ENCODE measurements at places on chromosomes 7 and 10.
A peak's percentile ranks its signal among the peaks of the same experiment; 100 is the strongest.

DNA sequence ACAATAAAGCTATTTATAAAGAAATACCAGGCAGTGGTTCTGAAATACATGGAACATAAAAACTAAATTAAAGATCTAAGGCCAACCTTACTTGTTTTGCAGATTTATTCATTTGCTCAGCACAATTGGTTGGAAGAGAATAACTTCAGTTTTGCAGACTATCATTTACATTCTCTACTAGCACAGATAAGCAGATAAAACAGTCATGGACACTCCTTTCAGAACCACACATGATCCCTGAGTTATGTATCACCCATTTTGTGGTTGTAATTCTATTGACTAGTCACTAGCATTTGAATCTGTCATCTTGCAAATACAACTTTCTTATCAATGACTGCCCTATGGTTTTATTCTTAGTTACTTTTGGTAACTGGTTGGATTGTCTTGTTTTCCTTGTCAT lies 45.1 kb downstream of the PRKAR2B start:
- DNase-seq, result no peak

- no peak for DNase-seq
Observed at GRCh38 chr7:151689196-151689971, 169.7 kb upstream of the RHEB start.

- DNase-seq, result no peak
Observed at GRCh38 chr10:132514821-132515520, 22.6 kb upstream of the INPP5A start.

- DNase-seq, result peak; percentile 34
Observed at GRCh38 chr10:122279725-122280141, 8.6 kb downstream of the BTBD16 start.

- peak; percentile 79 for DNase-seq
Observed at GRCh38 chr10:43594944-43595589, 11.2 kb upstream of the ZNF485 start.

DNA sequence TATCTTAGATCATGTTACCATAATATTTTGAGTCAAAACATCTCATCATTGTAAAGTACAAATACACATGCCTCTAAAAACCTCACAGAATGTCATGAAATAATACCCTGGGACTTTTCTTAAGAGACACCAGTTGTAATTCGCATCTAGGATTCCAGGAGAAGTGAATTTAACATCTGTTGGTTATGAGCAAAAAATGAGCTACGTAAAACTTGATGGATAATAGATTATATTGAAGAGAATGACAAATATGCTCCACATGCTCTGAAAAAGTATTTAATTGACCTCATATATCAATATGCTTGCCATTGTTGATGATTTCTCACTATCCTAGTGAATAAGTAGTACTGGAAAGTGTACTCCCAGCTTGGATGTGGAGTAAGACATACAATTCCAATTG lies 227.0 kb downstream of the BBS9 start:
- DNase-seq, result no peak

GRCh38 chr10:50614444-50615137 lies 9.2 kb downstream of the SGMS1 start:
- DNase-seq, result peak; percentile 22

GRCh38 chr10:116848944-116849247 lies 403 bp upstream of the ENO4 start:
- DNase-seq, result no peak

- DNase-seq, result no peak
Observed at GRCh38 chr7:50379082-50379481, 71.1 kb downstream of the FIGNL1 start.

GRCh38 chr7:105013221-105013815 lies 687 bp upstream of the KMT2E start:
- DNase-seq, result peak; percentile 97

DNA sequence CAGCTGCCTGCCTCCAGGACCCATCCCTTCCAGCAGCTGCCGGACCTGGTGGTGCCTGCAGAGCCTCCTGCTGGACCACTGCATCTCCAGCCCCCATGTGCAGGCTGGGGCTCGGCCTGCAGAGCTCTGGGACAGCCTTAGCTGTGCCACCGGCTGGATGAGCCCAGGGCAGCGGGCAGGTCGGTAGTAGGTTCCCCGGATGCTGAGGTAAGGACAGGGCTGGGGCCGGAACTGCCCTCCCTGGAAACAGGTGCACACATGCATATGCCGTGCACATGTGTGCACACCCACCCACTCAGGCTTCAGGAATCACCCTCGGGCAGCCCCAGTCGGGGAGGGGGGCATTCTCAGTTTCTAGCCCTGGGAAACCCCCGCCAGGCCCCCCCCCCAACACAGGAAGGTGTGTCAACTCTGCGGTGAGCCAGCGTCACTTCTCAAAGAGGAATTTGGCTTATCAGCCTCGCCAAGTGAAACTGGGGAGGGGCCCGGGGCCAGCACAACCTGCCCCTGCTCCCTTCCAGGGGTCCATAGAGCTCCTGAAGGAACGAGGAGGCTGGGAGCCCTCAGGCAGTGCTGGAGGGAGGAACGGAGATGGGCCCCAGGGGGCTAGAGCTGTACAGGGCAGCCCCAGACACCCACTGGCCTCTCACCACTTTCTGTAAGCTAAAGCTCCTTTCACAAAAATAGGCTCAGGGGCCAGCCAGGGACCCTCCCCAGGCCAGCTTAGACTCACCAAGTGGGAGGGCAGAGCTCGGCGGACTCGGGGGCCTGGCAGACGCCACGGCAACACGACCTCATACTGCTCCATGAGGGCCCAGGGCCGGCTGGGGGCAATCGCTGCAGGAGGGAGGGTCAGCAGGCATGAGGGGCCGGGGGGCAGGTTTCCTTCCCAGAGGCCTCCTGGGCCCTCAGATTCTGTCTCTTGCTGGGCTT lies 1.7 kb downstream of the ADAM8 start:
- DNase-seq, result peak; percentile 88

DNA sequence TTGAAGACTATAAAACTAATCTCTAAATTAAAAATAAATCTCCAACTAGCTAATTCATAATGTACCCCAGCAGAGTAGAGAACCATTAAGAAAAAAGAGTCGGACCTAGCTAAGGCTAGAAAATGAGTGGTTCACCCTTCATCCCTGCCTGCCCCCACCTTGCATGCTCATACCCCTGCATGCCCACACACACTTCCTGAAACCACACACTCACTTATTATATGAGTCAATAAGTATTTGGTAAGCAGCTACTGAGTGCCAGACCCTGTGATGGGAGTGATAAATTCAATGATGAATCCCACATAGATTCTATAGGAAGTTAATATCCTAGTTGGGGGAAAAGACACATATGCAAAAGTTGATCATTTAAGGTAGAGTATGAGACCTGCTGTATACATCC lies 152.9 kb upstream of the INHBA start:
- no peak for DNase-seq

- no peak for DNase-seq
Observed at GRCh38 chr7:55152516-55152915, 133.7 kb downstream of the EGFR start.

GRCh38 chr7:64638822-64639221 lies 27.1 kb upstream of the ZNF107 start:
- DNase-seq, result no peak

GRCh38 chr7:63071920-63072319 lies 926.7 kb upstream of the ZNF722 start:
- DNase-seq, result no peak

DNA sequence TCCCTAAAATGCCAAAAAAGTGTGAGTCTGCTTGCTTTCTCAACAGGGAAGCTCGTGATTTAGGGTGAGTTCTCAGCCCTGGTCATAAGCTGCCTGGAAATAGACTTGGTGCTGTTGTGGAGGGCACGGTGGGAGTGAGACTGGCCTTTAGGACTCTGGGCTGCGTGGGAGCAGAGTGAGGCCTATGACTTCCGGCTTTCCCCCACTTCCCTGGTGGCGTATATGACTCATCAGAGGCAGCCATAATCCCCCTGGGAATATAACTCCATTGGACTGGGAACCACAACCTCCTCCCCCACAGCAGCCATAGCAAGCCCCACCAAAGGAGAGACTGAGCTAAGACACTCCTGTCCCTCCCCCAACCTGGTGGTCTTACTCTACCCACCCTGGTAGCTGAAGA lies 95.0 kb downstream of the PON1 start:
- no peak for DNase-seq

DNA sequence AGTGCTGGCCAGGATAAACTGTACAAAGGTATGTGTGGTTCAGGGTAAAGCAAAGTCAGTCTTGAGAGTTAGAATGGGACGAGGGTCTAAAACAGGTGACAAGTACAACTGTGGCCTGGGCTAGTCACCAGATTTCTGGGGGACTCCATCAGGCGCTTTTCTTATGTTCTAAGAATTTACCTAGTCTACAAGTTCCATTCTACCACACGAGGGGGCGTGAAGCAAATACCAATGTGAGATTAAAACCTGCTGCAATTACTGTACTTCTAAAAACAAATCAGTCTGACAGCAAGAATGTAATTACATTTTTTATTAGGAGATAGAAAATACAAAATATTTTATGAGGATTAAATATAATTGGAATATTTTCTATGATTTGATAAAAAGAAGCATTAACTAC lies 146.5 kb downstream of the ALOX5 start:
- no peak for DNase-seq

GRCh38 chr10:20768843-20769242 lies 128.3 kb downstream of the NEBL start:
- DNase-seq, result no peak

DNA sequence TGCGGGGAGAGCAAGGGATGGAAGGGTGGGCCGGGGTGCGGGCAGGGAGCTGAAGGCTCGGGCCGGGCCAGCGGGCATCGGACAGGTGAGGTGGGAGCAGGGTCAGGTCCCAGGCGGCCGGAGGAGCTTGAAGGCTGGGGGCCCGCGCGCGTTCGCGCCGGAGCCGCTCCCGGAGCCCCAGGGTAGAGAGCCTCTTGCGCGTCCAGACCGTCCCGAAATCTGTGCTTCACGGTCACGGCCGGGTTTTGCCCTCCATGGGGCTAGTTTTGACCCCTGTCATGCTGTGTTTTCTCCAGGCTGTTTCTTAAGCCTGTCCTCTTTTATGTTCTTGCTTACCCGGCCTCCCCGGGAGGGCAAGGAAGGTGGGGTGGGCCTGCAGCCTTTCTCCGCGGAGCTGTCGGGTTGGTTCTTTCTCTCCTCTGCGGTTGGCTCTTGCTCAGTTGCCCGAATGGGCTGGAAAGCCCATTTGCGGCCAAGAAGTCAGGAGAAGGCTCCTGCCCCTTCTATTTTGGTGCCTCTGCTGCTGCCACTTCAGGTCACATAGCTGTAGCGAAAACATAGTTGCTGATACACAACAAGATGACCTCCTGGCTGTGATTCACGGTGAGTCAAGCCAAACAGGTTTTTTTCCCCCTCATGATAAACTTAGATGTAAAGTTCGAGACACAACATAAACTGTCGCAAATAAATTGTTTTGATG lies 650 bp downstream of the UBE2D1 start:
- peak; percentile 25 for DNase-seq

DNA sequence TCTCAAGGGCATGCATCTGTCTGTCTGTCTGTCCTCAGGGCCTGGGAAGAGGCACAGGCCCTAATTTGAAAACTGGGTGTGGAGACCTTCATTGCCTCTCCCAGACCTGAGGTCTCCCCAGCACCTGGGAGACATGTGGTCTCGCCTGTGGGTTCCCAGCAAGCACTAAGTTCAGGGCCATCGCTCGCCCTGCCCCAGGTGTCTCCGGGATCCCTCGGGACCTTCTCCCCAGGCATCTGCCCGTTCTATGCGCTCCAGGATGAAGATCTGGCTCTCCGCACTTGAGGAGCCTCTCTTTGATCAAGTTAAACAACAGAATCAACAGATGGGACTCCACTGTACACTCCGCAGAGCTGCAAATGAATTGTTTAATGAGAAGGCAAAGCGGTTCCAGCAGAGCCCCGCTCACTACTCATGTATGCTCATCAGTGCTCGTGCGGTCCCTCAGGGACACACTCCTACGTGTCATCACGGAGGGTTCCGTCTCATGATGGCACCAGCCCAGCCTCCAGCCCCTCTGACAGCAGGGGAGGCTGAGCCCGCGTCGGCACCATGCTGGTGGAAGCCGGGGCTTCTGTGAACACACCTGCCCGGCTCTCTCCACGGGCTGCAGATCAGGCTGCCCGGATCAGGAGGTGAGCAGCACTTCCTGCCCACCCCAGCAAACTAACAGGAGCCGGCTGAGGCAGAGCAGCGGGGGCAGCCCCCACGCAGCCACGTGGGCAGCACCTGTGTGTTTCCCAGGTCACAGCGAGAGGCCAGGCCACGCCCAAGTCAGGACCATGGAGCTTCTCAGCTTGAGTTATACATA lies 132.8 kb downstream of the TCERG1L start:
- no peak for DNase-seq

GRCh38 chr10:44715136-44715535 lies 196.0 kb upstream of the TMEM72 start:
- no peak for DNase-seq

GRCh38 chr10:14499601-14499904 lies 168.8 kb upstream of the FRMD4A start:
- DNase-seq, result no peak

- DNase-seq, result no peak
Observed at GRCh38 chr7:95311389-95311788, 12.9 kb downstream of the PON1 start.

- peak; percentile 79 for DNase-seq
Observed at GRCh38 chr10:127293640-127294039, 97.2 kb upstream of the INSYN2A start.

DNA sequence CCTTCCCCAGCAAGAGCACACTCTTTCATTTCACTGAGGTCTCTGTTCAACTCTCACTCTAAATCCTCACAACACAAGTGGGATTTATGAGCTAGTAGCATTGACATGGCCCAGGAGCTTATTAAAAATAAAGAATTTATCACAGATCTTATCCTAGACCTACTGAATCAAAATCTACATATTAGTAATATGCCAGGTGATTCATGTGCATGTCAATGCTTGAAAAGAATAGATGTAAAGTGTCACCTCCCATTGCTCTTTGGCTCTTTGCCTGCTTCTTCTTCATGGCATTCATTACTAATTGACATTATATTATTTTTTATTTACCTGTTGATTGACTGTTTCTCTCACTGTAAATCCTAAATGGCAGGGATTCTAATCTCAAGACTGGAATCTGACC lies 459.2 kb upstream of the LRRTM3 start:
- DNase-seq, result no peak

- DNase-seq, result no peak
Observed at GRCh38 chr10:132155723-132156381, 30.9 kb upstream of the DPYSL4 start.

DNA sequence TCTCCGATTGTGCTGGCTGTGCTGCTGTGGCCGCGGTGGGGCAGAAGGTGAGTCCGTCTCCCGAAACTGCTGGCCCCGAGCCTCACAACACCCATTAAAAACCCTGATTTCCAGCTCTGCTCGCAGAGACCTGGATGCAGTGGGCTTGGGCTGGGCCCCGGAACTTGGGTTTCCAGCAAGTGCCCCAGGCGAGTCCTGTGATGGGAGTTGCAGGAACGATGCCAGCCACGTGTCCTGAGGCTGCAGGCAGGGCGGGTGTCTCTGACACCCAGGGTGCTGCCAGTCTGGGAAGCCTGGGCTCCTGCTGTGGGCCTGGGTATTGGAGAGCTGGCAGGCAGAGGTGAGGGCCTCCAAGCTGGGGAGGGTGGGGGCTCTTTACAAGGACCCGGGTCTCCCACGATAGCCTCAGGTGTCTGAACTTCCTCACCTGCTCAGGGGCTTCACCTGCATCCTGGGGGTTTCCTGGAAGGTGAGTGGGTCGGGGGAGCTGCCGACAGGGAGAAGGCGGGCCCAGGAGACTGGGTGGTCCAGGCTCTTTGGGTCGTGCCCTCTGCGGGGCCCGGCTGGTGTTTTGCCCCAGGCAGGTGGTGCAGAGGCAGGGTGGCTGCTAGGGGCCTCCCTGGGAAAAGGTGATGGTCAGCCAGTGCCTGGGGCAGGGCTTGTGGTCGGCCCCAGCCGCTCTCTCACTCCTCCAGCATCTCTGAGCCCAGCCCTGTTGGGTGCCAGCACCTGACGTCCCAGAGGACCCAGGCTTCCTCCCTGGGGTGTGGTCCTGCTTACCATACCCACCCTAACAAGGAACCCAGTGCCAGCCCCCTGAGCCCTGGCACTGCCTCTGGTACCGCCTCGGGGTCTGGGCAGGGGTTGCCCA lies 180.3 kb downstream of the DNAJB6 start:
- DNase-seq, result no peak

Measured in activated CD4-positive, alpha-beta T cell treated with anti-CD3 and anti-CD28 coated beads, Interleukin-10, Interleukin-2, amounts not matched to agents 100 ng/mL and 50 ng/mL, durations not matched to agents 16 hours and 8 hours (primary cell).